ENCODE measurements at places on chromosomes 1 and 21. TPM values are rescaled to one million over a fixed set of nuclear protein-coding genes. Genes with fewer than 3 reads are reported as not detected.

Gene GUCA2A
- total RNA-seq = not detected

Gene EXO1
- total RNA-seq = 48.3 TPM

Gene KCNAB2
- 3.9 TPM for total RNA-seq

Gene SYCP1
- not detected for total RNA-seq

Gene DIO1
- not detected for total RNA-seq

Gene ELAPOR1
- total RNA-seq = 1.2 TPM

GRCh38 chr1:23531562-23532094 is 595 bp upstream of the E2F2 start:
- H3K4me3 ChIP-seq = peak overlapping the region; percentile 74
- no peak for DNase-seq
- H3K36me3 ChIP-seq = peaks cover 4% of the 10 kb centered on the region
- H3K27ac ChIP-seq = no peak overlapping the region

DNA sequence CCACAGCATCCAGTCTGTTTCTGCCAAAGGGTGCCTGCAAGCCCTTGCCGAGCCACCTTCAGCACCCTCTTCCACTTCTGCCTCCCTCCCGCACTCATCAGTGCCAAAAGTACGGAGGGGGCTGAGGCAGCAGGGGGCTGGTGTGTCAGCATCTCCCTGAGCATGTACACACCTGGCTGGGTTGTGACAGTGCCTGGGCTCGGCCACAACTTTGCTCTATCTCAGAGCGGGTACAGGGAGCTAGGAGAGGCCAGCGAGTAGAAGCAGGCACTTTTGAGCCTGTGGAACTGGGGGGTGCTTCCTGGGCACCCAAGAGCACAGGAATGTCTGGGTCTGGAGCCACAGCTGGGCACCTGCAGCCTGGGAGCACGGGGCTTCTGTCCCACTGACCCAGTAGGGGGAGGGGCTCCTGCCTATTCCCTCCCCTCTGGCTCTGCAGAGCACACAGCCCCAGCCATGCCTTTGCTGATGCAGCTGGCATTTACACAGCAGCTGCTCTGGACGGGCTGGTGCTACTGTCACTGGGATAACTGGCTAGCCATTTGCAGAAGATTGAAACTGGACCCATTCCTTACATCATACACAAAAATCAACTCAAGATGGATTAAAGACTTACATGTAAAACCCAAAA is 319.8 kb upstream of the RRP15 start:
- DNase-seq = no peak
- H3K27ac ChIP-seq = no peak overlapping the region
- H3K4me3 ChIP-seq = no peak overlapping the region
- no peaks in the 10 kb centered on the region for H3K4me1 ChIP-seq
- H3K27me3 ChIP-seq = no peaks in the 10 kb centered on the region
- H3K36me3 ChIP-seq = no peaks in the 10 kb centered on the region

- DNase-seq = no peak
- no peak overlapping the region for H3K27ac ChIP-seq
- H3K27me3 ChIP-seq = no peaks in the 10 kb centered on the region
- H3K4me3 ChIP-seq = no peak overlapping the region
- no peaks in the 10 kb centered on the region for H3K4me1 ChIP-seq
These were observed 311.5 kb downstream of the KIF26B start for GRCh38 chr1:245466261-245466660.

- no peak for DNase-seq
- no peaks in the 10 kb centered on the region for H3K27me3 ChIP-seq
- H3K4me1 ChIP-seq = peaks cover 23% of the 10 kb centered on the region
- no peaks in the 10 kb centered on the region for H3K36me3 ChIP-seq
- H3K27ac ChIP-seq = no peak overlapping the region
- H3K4me3 ChIP-seq = no peak overlapping the region
These were observed 141.1 kb upstream of the IRF2BP2 start for GRCh38 chr1:234750922-234751627.

All from SJSA1 (cell line).